H1 (cell line): ENCODE measurements at places on chromosomes 12 and 14. TPM values are rescaled to one million over a fixed set of nuclear protein-coding genes. Genes with fewer than 3 reads are reported as not detected.

ENDOU gene
- not detected in 2 replicates for polyA plus RNA-seq

DBX2 gene
- 0.05 and 0.06 TPM in 2 replicates for polyA plus RNA-seq

TMEM132D gene
- 2.8 and 3.5 TPM in 2 replicates for polyA plus RNA-seq

POTEG gene
- polyA plus RNA-seq: not detected in 2 replicates

NAV3 gene
- polyA plus RNA-seq: 0.41 and 0.47 TPM in 2 replicates

TPPP2 gene
- polyA plus RNA-seq: not detected in 2 replicates

GLI1 gene
- polyA plus RNA-seq: 25.3 and 31.0 TPM in 2 replicates

CLECL1 gene
- not detected in 2 replicates for polyA plus RNA-seq

MGAT2 gene
- 10.0 and 10.6 TPM in 2 replicates for polyA plus RNA-seq

LRCOL1 gene
- polyA plus RNA-seq: 0.42 TPM in 1 of 2 replicates, not detected in the other

NGB gene
- polyA plus RNA-seq: 0.60 and 0.78 TPM in 2 replicates

NTN4 gene
- polyA plus RNA-seq: 0.74 and 0.86 TPM in 2 replicates

EIF2S3B gene
- polyA plus RNA-seq: 2.8 and 3.1 TPM in 2 replicates

KRT75 gene
- not detected in 2 replicates for polyA plus RNA-seq

PPHLN1 gene
- polyA plus RNA-seq: 31.8 and 34.3 TPM in 2 replicates

PIK3C2G gene
- polyA plus RNA-seq: not detected in 2 replicates

ADCY6 gene
- polyA plus RNA-seq: 17.5 and 19.7 TPM in 2 replicates

OTX2 gene
- 145 and 155 TPM in 2 replicates for polyA plus RNA-seq

SETD3 gene
- 16.0 and 24.0 TPM in 2 replicates for polyA plus RNA-seq

SERPINA10 gene
- not detected in 2 replicates for polyA plus RNA-seq

P2RX2 gene
- polyA plus RNA-seq: 2.2 and 6.3 TPM in 2 replicates
